ENCODE measurements at places on chromosomes 3 and 15.

DNA sequence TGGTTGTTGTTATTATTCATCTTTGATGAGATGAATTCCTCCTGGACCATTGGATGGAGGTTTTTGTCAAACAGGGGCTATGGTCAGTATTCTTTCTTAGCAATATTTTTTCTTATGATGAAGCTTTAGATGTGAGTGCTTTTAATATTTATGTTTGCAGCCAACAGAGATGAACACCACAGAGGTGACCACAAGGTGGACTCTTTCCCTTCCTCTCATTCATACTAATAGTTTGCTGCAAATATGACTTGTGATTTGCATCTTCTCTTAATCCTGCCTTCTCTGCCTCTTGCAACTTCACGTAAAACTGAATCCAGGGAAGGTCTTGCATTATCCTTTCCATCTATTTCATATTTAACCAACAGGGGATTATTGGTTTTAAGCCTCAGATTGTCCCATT, 473.1 kb upstream of the UBE2E2 start:
- no peak for DNase-seq

GRCh38 chr15:75034615-75035014, 11.2 kb downstream of the PPCDC start:
- DNase-seq, result no peak

- DNase-seq, result no peak
Measured at GRCh38 chr3:47601281-47601680, 22.6 kb upstream of the CSPG5 start.

DNA sequence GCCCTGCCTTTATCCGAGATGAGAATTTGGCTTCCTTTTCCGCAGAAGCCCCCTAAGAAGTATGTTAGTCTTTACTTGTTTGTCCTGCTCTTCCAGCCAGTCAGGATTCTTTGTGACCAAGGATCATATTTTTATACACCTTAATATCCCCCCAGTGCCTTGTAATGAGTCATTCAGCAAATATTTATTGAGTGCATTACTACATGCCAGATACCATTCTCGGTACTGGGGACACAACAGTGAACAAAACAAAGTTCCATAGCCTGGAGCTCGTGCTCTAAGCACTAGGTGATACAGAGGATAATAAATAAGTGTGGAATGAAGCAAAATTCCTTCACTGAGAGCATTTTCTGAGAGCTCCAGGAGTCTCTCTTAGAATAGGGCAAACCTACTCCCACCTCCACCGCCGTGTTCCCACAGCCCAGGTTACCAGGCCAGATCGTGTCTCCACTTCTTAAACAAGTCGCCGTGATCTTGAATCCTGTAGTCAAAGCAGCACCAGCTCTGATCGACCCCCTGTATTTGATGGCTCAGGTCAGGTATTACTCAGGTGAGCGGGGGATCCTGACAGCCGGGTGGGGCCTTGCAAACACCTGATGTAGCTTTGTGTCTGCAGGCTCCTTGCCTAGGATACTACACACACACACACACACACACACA, 18.5 kb downstream of the TTC21A start:
- peak; percentile 35 for DNase-seq

GRCh38 chr15:82124331-82125263, 78.8 kb upstream of the MEX3B start:
- no peak for DNase-seq

- no peak for DNase-seq
Measured at GRCh38 chr3:148903941-148904340, 38.8 kb downstream of the CPA3 start.

All from fibroblast of villous mesenchyme (primary cell).